PC-3 (cell line): ENCODE measurements at places on chromosomes 5 and 9. TPM values are rescaled to one million over a fixed set of nuclear protein-coding genes. Genes with fewer than 3 reads are reported as not detected.

- no peaks in the 10 kb centered on the region for H3K27me3 ChIP-seq
- DNase-seq: peak; percentile 25
- H3K4me3 ChIP-seq: peak overlapping the region; percentile 84
- peaks cover 9% of the 10 kb centered on the region; the same call in 1 of the 2 replicates for H3K4me1 ChIP-seq
Measured at GRCh38 chr9:137045294-137046087, 486 bp downstream of the NPDC1 start.

The WHRN gene
- total RNA-seq: 10.5 and 15.3 TPM in 2 replicates

GRCh38 chr5:88761939-88762338 is 121.0 kb downstream of the MEF2C start:
- no peak overlapping the region for H3K4me3 ChIP-seq
- H3K4me1 ChIP-seq: peaks cover 16% of the 10 kb centered on the region
- H3K36me3 ChIP-seq: no peaks in the 10 kb centered on the region

The PDLIM4 gene
- total RNA-seq: 26.5 and 27.8 TPM in 2 replicates

DNA sequence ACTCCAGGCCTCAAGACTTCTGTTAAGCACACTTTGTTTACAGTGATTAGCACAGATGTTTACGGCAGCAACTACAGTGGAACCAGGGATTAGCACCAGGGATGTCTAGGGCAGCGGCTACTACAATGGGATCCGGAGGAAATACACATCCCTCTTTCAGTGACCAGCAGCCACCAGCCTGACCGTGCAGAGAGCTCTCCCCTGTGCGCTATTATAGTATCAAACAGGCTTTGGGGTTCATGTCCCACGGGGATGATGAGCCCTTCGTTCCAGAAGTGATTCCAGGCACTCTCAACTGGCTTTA is 21.5 kb downstream of the GFPT2 start:
- peak overlapping the region; percentile 26; the same call in 1 of the 2 replicates for H3K4me3 ChIP-seq
- no peak for DNase-seq
- peaks cover 43% of the 10 kb centered on the region for H3K4me1 ChIP-seq

DNA sequence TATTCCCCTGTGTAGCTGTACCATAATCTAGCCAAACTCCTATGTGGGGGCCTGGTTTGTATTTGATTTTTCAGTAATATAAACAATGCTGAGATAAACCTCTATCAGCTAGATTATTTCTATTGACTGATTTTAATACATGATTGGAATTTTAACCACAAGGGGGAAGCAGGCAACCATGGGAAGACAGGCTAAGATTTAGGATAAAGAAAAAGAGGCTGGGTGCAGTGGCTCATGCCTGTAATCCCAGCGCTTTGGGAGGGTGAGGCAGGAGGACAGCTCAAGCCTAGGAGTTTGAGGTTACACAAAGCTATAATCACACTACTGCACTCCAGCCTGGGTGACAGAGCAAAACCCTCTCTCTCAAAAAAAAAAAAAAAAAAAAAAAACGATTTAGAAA is 18.1 kb upstream of the GPX3 start:
- no peaks in the 10 kb centered on the region for H3K27me3 ChIP-seq
- no peaks in the 10 kb centered on the region for H3K36me3 ChIP-seq
- H3K4me3 ChIP-seq: no peak overlapping the region
- DNase-seq: peak; percentile 70
- H3K4me1 ChIP-seq: no peaks in the 10 kb centered on the region

GRCh38 chr5:135458356-135458755 is 6.2 kb upstream of the TIFAB start:
- no peak overlapping the region for H3K4me3 ChIP-seq
- H3K4me1 ChIP-seq: peaks cover 9% of the 10 kb centered on the region; the same call in 1 of the 2 replicates
- no peak for DNase-seq
- no peak overlapping the region for H3K27ac ChIP-seq

DNA sequence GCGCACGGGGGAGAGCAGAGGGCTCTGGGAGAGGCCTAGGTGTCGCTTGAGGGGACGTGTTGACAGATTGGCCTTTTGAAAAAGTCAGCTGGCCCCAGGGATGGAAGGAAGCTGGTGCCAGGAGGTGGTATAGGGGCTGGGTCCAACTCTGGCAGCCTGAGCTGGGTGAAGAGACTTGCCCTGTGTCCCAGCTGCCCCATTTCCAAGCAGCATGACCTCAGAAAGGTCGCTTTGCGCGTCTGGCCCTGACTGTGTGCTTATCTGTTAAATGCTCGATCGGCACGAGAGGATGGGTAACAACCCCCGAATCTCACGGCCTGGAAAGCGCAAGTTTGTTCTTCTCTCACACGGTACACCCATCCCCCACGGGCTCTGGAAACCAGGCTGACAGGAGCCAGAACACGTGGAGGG is 31.2 kb upstream of the LAMC3 start:
- H3K4me3 ChIP-seq: no peak overlapping the region
- H3K36me3 ChIP-seq: no peaks in the 10 kb centered on the region
- no peaks in the 10 kb centered on the region for H3K27me3 ChIP-seq
- no peak for DNase-seq
- H3K27ac ChIP-seq: no peak overlapping the region

GRCh38 chr5:10505517-10506095 is 58.3 kb upstream of the ANKRD33B start:
- H3K27me3 ChIP-seq: no peaks in the 10 kb centered on the region
- peaks cover 7% of the 10 kb centered on the region for H3K4me1 ChIP-seq
- no peak overlapping the region for H3K4me3 ChIP-seq
- H3K36me3 ChIP-seq: no peaks in the 10 kb centered on the region
- no peak for DNase-seq

- DNase-seq: no peak
- H3K4me1 ChIP-seq: no peaks in the 10 kb centered on the region
- H3K4me3 ChIP-seq: no peak overlapping the region
- no peaks in the 10 kb centered on the region for H3K27me3 ChIP-seq
- no peak overlapping the region for H3K27ac ChIP-seq
Measured at GRCh38 chr9:127149010-127149409, 26.6 kb upstream of the ANGPTL2 start.

The TTC1 gene
- total RNA-seq: 61.4 and 65.0 TPM in 2 replicates

The SLC2A6 gene
- 20.5 and 21.7 TPM in 2 replicates for total RNA-seq

GRCh38 chr5:14665101-14665822 is 744 bp downstream of the OTULIN start:
- no peaks in the 10 kb centered on the region; the same call in 1 of the 2 replicates for H3K36me3 ChIP-seq
- DNase-seq: peak; percentile 59
- H3K4me3 ChIP-seq: peak overlapping the region; percentile 73
- H3K4me1 ChIP-seq: peaks cover 49% of the 10 kb centered on the region
- no peak overlapping the region for H3K27ac ChIP-seq
- H3K27me3 ChIP-seq: no peaks in the 10 kb centered on the region

GRCh38 chr9:110984890-110985437 is 53.3 kb downstream of the LPAR1 start:
- H3K36me3 ChIP-seq: peaks cover 44% of the 10 kb centered on the region
- no peaks in the 10 kb centered on the region for H3K27me3 ChIP-seq
- no peaks in the 10 kb centered on the region for H3K4me1 ChIP-seq
- no peak for DNase-seq
- no peak overlapping the region for H3K4me3 ChIP-seq
- no peak overlapping the region for H3K27ac ChIP-seq

The ANKHD1 gene
- 64.6 and 81.1 TPM in 2 replicates for total RNA-seq
